Colonic mucosa (tissue), 4 donors: ENCODE measurements at places on chromosomes 7 and 10. TPM values are rescaled to one million over a fixed set of nuclear protein-coding genes. Genes with fewer than 3 reads are reported as not detected.

The PNLIPRP1 gene
- 2.5 TPM for total RNA-seq

The EIF5AL1 gene
- 0.19 TPM for total RNA-seq

The SLC16A12 gene
- 0.20 TPM for total RNA-seq

The IFIT1B gene
- not detected for total RNA-seq

The SORCS3 gene
- total RNA-seq, result 0.08 TPM

The MRLN gene
- total RNA-seq, result not detected

The ELFN1 gene
- total RNA-seq, result 0.40 TPM

The TRAPPC14 gene
- 69.5 TPM for total RNA-seq

The ARHGAP22 gene
- 1.6 TPM for total RNA-seq

The GSDME gene
- 0.62 TPM for total RNA-seq

The HACD1 gene
- 3.4 TPM for total RNA-seq

The NODAL gene
- total RNA-seq, result 0.17 TPM

The CTAGE4 gene
- 9.9 TPM for total RNA-seq

The IKZF1 gene
- 4.9 TPM for total RNA-seq

The STEAP1B gene
- total RNA-seq, result 0.30 TPM

The CYP26C1 gene
- not detected for total RNA-seq

The CYP3A4 gene
- total RNA-seq, result 1.4 TPM

The EVX1 gene
- 0.32 TPM for total RNA-seq

The PTTG1IP2 gene
- not detected for total RNA-seq

The CTNNA3 gene
- total RNA-seq, result 0.37 TPM

The TRIM8 gene
- total RNA-seq, result 64.9 TPM
